ENCODE measurements at places on chromosomes 7 and 10.

DNA sequence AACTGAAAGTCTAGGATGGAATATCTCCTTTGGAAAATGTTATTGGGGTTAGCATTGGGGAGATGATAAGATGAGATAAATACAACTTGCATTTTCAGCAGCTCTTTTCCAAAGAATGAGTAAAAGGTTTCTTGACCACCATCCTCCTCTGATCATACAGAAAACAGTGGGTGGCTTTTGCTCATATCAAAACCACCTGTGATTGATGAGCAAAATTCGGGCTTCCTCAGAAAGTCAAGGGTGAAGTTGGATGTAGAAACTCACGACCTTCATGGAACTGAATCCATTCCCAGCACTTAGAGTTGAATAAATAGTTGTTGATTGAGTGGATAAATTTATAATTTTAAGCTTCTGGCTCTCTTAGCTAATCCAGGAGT lies 158.4 kb downstream of the DNAJB6 start:
- no peak for DNase-seq

DNA sequence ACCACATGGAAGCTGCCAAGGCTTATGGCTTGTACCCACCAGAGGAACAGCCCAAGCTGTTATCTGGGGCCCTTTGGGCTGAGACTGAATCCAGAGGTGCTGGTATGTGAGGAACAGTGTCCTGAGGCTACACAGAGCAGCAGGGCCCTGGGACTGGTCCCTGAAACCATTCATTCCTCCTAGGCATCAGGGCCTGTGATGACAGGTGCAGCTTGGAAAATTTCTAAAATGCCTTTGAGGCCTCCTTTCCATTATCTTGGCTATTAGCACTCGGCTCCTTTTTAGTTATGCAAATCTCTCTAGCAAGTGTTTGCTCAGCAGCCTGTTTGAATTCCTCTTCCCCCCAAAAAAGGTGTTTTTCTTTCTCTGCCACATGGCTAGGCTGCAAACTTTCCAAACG lies 1151.7 kb upstream of the LRRN3 start:
- peak; percentile 56 for DNase-seq

DNA sequence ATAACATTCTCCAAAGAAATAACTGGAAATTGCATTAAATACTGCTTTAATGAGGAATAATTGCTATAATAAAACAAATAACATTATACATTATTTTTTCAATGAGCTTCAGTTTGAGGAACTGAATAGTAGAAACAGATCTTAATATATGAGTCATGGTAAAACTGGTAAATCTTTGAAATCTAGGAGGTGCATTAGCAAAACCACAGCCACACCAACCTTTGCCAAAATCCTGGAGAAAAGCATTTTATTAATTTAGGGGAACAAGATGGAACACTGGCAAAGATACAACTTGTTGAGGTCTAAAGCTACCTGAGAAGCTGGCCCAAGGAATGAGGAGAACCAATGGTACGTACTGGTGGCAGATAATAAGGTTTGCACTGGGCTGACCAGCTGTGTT lies 5.4 kb upstream of the ASL start:
- no peak for DNase-seq

- no peak for DNase-seq
Observed at GRCh38 chr10:97335188-97335619, 675 bp upstream of the FRAT2 start.

GRCh38 chr7:101255796-101256195 lies 10.9 kb upstream of the FIS1 start:
- no peak for DNase-seq

GRCh38 chr7:27108390-27109127 lies 6.1 kb upstream of the HOXA2 start:
- DNase-seq = no peak

Data from iPS DF 19.7 (cell line).